Uterus (tissue), 4 donors: ENCODE measurements at places on chromosomes 7 and 10. TPM values are rescaled to one million over a fixed set of nuclear protein-coding genes. Genes with fewer than 3 reads are reported as not detected.

Gene ACTL6B
- not detected for total RNA-seq

Gene MCM10
- total RNA-seq = not detected

Gene WDR86
- 26.7 TPM for total RNA-seq

Gene BTAF1
- 95.8 TPM for total RNA-seq

GRCh38 chr10:22657566-22658225, 56.7 kb downstream of the PIP4K2A start:
- no peaks in the 10 kb centered on the region for H3K4me1 ChIP-seq
- H3K4me3 ChIP-seq = no peak overlapping the region
- no peak for DNase-seq
- H3K27ac ChIP-seq = no peak overlapping the region
- no peaks in the 10 kb centered on the region for H3K27me3 ChIP-seq

GRCh38 chr10:60849217-60849616, 70.9 kb downstream of the CDK1 start:
- H3K36me3 ChIP-seq = no peaks in the 10 kb centered on the region
- DNase-seq = no peak
- peak overlapping the region; percentile 56 for H3K27ac ChIP-seq
- no peaks in the 10 kb centered on the region for H3K27me3 ChIP-seq
- no peak overlapping the region for H3K4me3 ChIP-seq

DNA sequence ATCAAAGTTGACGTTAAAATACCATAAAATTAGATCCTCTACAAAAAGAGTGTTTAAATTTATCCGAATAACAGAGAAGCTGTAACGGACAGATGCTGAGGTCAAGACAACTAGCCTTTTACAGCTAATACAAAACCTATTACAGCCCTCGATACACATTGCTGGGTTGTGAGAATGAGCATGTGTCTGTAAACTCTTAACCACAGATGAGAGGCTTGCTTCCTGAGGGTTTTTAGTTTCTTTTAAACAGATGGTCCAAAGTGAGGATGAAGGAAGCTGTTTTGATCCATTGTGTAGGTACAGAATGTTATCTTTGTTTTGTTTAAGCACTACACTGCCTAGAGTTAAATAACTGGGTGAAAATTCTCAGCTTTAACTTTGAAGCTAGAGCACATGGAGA, 578.2 kb downstream of the PARD3 start:
- DNase-seq = no peak
- no peaks in the 10 kb centered on the region for H3K36me3 ChIP-seq
- H3K27me3 ChIP-seq = no peaks in the 10 kb centered on the region
- H3K4me1 ChIP-seq = no peaks in the 10 kb centered on the region

GRCh38 chr7:42070068-42070467, 166.9 kb downstream of the GLI3 start:
- DNase-seq = no peak
- no peaks in the 10 kb centered on the region for H3K36me3 ChIP-seq
- H3K4me3 ChIP-seq = no peak overlapping the region
- H3K27ac ChIP-seq = no peak overlapping the region
